Esophagus squamous epithelium (tissue), 5 donors: ENCODE measurements at places on chromosomes 1 and 21.

- no peak for DNase-seq
Observed at GRCh38 chr1:53455364-53455991, 3.7 kb upstream of the DMRTB1 start.

GRCh38 chr1:17516303-17517214, 22.9 kb upstream of the ARHGEF10L start:
- DNase-seq = no peak

DNA sequence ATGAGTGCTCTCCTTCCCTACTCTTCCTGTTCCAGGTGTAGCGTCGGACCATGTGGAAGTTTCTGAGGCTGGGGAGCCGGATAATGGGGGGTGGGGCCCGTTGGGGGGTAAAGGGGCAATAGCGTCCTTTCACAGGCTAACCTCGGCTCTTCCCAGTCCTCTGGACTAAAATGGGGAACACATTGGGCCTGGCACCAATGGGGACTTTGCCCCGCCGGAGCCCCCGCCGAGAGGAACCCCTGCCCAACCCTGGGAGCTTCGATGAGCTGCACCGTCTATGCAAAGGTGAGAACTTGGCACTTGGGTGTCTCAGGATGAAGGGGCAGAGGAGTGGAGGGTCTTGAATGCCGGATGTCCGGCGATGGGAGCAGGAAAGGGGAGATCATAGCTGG, 456 bp downstream of the TOMM40L start:
- no peak for DNase-seq

DNA sequence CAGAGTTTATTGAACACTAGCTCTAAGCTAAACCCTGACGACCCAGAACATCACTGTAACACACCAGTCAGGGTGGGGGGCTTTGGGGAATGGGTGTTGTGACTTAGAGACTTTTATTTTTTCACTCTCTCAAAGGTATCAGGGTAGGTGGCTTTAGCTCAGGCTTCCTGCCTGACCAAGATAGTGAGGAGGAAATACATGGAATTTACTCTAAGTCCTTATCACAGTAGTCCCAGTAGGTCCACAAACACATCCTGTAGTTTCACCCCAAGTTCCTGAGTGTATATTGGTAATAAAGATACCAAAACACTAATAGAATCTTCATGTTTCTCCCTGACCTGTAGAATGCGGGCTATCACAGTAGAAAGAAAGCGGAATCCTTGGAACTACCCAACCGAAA, 15.1 kb downstream of the GJA5 start:
- no peak for DNase-seq

DNA sequence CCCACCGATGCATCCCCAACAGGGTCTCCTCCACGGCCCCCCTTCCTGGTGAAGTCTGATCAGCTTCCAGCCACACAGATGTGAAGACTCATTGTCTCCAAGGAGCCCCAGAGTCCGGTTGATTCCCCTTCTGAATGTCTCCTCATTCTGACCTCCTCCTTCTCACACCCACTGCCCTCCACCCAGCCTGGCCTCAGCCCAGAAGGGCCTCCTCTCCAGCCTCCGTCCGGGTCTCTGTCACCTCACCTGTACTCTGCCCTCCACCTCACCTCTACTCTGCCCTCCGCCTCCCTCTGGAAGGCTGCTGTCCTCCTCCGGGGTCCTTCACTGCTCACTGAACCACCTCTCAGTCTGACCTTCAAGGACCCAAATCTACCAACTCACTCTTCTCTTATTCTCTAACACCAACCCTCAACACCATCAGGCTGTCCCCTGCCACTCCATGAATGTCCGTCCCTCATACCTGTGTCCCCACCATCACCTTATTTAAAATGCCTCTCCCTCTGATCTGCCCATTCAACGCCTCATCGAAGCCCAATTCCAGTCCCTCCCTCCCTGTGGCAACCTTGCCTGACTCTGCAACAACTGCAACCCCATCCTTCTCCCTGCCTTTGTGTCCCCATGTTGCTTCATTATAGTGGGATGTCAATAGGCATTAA, 201.2 kb downstream of the TOMM20 start:
- DNase-seq = no peak

- no peak for DNase-seq
Observed at GRCh38 chr1:156433602-156434001, 64.6 kb downstream of the RHBG start.

GRCh38 chr1:224127925-224128819, 14.3 kb downstream of the FBXO28 start:
- no peak for DNase-seq

- DNase-seq = no peak
Observed at GRCh38 chr1:17104782-17105181, 14.5 kb downstream of the PADI2 start.

DNA sequence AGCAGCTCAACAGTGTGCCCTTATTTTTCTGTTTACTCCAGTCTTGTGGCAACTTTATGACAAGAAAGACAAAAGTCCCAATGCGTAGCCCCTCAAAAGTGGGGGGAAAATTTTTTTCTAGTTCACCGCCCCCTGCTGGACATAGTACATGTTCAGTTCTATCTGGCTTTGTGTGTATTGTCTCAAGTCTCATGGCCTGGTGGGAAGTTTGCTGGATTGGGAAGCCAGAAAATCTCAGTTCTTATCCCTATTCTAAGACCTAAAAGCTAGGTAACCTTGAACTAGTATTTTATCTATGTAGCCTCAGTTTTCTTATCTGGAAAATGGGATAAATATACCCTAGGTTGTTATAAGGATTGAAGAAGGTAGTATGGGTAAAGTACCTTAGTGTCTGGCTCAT, 55.8 kb upstream of the LDLRAP1 start:
- DNase-seq = no peak

- DNase-seq = no peak
Observed at GRCh38 chr1:168728473-168729404, at the start of gene DPT. TSS of gene DPT (minus strand) at chr1:168729206. CDS start at chr1:168729174, 32 bp downstream.

DNA sequence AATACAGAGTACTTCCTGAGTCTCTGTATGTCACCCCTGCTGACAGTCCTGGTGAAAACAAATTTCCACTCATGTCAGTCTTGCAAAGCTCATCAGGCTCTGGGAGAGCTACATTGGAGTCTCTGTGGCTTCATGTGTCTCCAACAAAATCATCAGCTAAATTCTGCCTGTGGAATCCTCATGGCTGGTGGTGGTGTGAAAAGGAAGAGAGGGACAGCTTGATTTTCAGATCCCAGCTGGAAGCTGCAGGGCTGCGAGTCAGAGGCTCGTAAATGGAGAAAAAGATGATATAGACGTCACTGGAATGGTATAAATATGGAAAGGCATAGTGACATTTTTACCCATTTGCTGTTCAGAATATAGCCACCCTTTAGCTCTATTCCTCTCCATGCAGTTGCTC, 150.2 kb downstream of the ASTN1 start:
- no peak for DNase-seq

DNA sequence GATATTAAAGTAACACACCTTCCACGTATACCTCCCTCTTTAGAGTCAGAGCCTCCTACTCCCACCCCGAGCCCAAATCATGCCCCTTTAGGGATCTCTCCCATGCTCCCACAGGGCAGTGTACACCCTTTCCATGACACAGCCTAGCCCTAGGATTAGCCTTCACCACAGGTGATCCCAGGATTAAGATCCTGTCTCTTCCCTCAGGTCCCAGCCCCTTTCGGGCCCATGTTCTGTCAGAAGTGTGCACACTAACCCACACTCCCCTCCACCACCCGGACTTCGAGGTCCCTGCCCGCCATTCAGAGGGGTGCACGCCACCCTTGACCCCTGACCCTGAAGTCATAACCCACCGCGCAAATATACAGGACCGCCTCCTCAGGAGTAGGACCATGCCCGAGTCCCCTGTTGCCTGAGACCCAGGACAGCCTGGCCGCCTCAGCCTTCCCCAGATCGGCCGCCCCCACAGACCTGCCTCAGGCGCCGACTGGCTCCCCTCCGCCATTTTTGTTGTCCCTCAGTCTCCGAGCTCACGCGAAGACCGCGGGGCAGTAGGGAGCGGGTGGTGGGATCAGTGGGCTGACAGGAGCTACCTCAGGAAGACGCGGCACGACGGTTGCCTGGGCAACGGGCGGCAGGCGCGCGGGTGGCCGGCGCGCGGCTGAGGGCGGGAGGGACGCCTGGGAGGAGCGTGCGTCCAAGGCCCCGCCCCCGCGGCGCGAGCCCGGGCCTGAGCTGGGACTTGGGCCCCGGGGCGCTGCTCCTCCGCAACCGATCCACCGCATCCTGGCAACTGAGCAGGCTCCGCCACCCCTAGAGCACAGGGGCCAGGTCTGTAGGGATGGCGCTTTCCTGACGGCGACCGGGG, at the start of gene AGBL4:
Gene AGBL4 (minus strand): TSS at position 663 of the 868 bp plus-strand sequence.
- no peak for DNase-seq

DNA sequence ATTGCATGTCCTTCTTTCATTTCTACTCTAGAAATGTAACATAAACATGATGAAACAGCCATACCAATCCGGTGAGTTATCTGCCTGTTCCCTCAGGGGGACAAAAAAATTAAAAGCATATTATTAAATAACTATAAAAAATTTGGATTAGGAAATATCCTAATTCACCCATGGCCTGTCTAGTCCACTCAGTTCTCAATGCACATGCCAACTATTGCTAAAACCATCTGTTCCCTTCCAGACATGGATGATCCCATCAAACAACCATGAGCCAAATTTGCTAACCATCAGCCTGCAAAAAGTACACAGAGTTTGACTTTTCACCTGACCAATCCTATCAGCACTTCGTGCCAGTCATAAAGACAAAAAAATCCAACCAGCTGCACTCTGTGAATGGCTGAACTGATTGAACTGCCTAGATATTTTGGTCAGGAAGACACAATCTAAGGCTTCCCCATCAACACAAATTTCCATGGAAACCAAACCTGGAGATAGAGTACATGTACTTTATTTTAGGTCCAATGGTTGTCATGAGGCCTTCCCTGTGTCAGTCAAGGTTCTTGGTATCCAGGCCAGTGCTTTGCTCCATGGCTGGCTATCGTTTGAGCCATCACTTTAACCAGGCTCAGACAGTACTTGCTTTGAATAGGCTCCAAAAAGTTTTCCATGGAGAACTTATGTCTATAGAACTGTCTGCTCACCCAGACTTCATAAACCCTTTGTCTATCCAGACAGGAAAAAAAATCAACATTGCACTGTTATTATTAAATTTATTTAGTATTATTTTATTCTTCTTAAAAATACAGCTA, 570.8 kb downstream of the LTN1 start:
- no peak for DNase-seq

DNA sequence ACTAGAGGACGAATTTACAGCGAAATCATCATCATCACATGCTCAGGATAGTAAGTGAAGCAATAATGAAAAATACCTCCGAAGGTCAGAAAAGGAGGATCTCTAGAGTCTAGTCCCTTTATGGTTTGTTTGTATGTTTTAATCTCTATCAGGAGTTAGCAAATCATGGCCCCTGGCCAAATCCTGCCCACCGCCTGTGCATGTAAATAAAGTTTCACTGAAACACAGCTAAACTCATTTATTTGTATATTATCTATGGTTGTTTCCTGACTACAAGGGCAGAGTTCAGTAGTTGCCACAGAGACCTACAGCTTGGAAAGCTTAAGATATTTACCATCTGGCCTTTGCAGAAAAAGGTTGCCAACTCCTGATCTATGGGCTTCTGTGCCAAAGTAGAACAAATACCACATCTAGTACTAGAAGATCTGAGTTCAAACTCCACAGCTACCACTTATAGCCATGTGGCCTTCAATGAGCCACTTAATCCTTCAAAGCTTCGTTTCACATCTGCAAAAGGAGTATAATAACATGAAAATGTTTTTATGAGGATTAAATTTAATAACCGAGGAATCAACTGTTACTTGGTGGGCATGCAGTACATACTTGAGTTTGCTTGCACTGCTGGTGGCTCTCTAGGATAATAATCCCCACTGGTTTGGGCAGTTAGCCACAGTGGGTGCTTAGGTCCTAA, 94.0 kb upstream of the KIF26B start:
- DNase-seq = no peak

DNA sequence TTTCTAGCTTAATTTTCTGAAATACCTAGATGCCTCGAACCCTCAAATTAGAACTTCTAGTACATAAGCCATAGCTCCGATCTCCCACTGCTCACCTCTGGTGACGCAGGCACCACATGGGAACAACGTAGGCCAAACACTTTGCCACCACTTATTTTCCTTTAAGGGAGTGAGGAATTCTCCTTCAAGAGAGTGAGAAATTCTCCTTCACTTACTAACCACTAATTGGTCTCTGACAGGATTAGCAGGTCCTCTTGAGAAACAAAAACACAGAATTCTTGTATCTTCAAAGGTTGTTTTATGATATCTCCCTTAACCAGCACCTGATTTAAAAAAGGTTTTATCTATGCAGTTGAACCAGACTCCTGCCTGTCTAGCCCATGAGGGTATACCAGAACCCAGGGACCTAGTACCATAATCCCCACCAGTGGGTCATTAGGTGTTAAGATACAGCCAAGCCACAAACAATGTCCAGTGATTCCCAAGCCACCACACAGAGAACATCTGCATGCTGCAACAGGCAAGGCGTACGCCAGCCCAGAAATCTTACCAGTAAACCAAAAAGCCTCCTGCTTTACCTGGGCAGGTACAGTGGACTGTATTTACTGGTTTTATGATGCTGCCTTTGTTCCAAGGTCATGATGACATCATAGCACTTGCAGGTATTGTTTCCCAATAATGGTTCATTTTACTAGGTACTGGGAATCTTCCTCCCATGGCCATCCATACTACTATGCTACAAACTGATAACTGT, 20.3 kb upstream of the CXADR start:
- no peak for DNase-seq

DNA sequence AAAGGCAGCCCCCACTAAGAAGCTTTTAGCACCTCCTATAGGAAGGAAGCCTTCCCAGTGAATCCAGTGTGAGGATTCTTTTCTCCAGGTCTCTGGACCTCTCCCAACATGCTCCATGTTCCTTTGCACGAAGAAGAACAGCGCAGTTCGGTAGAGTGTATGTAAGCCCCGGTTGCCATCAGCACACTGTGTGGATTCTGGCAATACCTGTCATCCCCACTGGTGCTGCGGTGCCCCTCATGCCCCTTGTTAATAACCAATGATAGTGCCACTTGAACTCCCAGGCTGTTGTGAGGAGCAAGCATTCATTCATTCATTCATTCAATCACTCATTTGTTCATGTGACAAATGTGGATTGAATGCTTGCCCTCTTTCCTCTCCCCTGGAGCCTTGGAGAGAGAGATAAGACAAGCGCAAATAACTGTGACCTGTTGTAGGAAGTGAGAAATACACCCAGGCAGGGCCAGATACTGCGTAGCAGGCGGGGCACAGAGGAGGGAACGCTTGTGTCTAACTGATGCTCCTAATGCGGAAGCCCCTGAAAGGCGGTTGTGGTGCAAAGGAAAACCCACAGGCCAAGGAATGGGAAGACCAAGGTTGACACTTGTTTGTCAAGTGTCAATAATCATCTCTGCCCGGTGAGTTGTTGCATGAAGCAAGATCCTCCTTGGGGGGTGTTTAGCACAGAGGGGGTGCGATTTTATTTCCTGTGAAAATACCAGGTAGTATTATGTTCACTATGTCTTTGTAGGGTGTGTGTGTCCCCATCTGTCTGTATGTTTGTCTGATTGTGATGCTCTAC, 9.8 kb downstream of the LGR6 start:
- no peak for DNase-seq

DNA sequence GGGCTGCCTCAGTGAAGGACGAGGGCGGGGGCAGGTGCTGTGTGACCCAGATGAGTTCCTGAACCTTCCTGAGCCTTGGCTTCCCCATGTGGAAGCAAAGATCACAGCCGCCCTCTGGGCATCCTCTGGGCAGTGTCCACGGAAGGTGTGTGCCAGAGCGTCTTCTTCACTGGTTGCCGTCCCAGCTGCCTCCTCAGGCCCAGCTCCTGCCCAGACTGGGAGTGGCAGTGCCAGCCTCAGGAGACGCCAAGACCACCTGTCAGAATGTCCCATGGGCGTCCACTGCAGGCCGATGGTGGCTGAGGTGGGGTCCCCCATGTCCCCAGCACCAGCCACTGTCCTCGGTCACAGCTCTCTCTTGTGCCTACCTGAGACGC, 10.2 kb downstream of the ARHGEF16 start:
- DNase-seq = no peak
